ENCODE measurements at places on chromosomes 11 and 22.

DNA sequence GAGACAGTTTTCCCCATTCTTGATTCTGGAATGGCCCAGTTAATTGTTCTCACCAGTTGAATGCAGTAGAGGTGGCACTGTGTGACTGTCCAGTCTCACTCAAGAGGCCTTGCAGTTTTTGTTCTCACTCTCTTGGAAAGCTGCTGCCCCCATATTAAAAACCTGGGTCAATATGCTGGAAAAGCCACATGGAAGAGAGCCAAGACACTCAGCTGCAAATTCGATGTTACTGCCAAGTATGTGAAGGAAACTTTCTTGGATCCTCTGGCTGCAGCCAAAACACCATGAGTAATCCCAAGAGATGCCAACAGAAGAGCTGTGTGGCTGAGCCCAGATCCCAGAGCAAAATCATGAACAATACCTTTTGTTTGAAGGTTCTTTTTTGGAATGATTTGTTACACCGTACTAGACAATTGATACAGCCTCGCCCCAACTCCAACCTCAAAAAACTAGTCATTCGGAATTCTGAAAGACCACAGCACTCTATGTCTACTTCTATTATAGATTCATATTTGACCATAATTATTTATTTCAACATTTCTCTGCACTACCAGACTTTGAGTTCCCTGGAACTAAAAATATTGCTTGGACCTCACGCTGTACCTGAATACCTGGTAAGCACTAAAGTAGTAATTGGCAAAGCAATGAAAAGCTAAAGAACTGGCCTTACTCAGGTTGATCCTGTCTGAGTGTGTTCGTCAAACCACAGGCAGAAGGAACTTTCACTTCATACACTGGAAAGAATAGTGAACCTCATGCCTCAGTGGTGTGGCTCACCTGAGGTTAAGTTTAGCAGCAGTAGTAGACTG, 378.8 kb downstream of the ETS1 start:
- DNase-seq: no peak

DNA sequence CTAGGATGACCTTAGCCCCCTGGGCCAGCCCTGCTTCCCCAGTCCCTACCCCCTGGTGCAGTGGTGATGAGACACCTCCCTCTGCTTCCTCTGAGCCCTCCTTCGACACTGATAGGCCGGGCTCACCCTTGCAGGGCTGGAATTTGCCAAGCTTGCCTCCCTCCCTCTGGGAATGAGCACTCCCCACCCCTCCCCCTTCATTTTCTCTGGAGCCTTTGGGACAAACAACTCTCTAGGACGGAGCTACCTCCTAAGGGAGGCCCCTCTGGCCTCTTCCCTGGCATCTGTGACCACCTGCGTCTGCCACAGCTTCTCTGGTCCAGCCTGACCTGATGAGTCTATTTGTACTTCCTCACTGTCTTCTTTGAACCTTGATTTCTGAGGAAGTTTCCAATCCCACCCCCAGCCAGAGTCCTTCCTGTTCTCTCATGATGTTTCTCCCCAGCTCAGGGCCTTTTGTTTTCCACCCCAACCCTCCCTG, 53.3 kb upstream of the ADA2 start:
- no peak for DNase-seq

DNA sequence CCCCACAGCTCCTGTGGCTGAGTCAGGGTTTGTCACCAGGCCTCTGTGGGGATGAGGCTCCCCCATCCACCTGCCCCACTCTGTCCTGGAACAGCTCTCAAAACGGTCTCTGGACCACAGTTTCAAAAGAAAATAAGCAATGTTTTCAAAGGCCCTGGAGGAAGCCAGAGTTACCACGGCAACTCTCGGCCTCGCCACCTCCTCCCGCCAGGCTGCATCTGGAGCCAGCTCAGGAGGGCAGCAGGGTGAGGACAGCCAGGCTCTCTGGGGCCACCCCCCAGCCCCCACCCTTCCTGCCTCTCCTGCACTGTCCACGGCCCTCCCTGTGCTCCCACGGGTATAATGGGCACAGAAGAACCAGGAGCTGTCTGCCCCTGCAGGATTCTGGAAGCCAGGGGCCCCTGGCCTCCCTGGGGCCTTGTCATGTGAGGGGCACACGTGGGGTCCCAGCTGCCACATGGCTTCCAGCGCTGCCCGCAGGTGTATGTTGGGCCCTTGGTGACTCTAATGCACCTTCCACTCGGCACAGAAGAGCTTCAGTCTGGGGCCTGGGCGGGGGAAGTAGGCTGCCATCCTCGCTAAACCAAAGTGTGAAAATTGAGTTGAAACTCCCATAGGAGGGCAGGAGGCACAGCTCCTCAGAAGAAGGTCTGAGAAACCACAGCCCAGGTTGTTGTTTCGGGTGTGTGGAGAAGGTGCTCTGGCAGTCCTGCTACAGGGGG, 10.3 kb downstream of the CD81 start:
- no peak for DNase-seq

DNA sequence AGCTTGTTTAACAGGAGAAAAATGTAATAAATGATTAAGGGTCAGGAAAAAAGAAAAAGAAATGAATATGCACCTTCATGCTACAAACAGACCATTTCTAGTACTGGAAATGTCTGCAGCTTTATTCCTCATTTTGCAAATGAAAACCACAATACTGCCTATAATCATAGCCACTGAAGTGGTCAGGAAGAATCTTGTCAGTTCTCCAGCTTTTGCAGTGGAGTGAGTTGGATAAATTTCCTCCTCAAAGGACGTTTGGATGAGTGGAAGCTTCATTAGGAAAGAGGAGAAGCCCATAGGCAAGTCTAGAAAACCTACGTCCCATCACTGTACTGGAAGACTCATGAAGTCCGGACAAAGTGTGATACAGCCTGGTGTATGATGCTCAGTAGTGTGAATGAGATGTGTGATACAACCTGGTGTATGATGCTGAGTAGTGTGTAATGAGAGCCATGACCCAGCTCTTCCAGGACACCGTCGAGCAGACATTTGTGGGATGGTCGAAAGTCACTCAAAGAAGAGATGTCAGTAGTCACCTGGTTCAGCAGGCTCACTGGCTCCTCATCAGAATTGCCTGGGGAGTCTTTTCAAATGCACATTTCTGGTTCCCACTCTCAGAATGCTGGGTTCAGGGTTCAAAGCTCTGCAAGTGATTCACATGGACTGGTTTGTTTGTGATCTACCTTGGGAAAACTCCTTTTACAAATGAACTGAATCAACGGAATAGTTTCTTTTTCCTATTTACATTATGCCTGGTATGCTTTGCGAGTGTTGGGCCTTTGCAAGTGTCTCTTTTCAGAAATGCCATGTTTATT, 101.3 kb downstream of the PDHX start:
- no peak for DNase-seq

GRCh38 chr22:30731658-30732057, 37.0 kb downstream of the OSBP2 start:
- no peak for DNase-seq

Measured in activated CD4-positive, alpha-beta T cell treated with anti-CD3 and anti-CD28 coated beads for 36 hours (primary cell).